ENCODE measurements at places on chromosomes 7 and 10.

DNA sequence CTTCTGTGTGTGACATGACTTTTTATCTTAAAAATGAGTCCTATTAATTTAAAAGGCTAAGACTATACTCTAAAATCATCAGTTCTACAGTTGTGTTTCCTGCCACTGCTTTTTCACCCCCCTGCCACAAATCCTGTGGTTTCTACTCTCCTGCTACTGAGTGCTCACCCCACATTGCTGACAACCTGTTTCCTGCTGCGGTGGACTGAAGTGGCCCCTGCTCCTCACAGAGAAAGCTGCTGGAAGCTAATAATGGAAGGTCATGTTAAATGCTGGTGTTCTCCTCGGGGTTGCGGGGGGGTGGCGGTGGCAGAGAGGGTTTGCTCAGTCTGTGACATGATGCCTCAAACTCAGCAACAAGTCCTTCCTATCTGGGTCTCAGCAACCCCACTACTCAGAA lies 113.2 kb upstream of the INHBA start:
- no peak for DNase-seq

GRCh38 chr7:95276114-95276513 lies 48.2 kb downstream of the PON1 start:
- no peak for DNase-seq

DNA sequence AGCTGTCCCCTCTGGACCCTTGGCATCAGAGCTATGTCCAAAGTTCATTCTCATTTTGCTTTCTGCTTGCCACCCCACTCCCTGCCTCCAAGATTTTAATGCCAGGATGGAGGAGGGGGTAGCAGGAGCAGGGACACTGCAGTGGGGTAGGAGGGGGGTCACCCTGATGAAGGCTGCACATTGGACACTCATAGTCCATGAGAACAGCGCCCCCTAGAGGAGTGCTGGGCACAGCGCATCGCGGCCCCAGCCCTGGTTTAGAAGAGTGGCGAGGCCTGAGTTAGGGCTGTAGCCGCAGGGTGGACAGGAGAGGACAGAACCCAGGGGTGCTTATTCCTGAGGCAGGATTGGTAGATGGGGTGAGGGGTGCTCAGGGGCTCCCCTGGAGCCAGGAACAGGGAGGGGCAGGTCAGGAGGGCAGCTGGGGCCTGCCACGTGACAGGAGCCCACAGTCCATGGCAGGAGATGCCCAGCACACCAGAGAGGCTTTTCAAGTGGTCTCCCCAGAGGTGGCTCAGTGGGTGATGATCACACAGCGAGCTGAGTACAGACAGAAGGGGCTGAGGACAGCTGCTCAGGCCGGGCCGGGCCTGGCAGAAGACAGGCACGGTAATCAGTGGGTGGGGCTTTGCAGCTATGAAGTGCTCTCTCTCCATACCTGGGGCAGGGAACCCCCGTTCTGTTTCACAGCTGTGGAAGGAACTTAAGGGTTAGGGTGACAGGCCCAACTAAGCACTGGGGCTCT lies 71.4 kb downstream of the NEURL1 start:
- no peak for DNase-seq

DNA sequence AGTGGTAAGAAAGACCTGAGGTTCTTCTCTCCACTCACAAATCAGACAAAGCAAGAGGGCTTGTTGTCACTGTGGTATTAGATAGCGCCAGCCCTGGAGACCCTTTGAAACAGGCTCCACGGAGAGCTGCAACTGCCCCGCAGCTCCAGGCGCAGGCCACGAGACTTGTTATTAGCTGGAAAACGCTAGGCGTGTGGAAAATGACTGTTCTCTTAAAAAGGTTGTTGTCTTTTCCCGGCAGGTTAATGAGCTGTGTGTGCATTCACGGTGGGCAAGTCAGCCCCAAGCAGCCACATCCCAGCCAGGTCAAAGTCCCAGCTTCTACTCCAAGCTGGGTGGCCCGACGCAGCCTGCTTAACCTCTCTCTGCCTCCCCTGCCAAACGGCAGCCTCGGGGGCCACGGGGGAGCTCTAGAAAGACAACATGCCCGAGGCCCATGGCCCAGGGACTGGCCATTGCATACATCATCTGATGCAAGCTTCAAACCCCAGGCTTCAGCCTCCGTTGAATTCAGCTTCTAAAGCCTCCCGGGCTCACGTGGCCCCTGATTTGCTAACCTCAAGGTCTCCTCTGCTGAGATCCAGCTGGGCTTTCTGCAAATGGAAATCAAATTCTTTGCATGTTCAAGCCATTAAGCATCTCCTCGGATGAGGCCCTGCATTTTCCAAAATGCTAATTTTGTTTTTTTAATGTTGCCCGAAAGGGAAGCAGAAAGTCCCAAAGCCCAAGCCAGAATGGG lies 61.3 kb upstream of the DNAAF5 start:
- no peak for DNase-seq

DNA sequence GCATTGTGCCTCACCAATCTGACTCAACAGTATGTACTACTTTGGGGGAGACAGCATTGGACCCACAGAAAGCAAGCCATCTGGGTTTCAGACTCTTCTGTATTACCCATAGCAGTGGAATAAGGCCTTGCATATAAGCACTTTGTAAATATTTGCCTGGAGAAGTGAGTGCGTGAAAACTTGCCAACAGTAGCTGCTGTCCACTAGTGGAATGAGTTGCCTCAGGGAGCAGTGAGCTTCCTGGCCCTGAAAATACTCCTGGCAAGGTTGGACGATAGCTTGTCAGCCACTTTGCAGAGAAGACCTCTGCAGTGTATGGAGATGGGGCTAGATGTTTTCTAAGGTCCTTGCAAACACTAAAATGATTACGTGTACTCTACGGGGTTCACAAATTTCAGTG lies 21.6 kb downstream of the GARS1 start:
- no peak for DNase-seq

GRCh38 chr7:3459111-3459510 lies 158.1 kb downstream of the SDK1 start:
- DNase-seq: no peak

- no peak for DNase-seq
Measured at GRCh38 chr7:127383123-127383835, 9.2 kb downstream of the ZNF800 start.

DNA sequence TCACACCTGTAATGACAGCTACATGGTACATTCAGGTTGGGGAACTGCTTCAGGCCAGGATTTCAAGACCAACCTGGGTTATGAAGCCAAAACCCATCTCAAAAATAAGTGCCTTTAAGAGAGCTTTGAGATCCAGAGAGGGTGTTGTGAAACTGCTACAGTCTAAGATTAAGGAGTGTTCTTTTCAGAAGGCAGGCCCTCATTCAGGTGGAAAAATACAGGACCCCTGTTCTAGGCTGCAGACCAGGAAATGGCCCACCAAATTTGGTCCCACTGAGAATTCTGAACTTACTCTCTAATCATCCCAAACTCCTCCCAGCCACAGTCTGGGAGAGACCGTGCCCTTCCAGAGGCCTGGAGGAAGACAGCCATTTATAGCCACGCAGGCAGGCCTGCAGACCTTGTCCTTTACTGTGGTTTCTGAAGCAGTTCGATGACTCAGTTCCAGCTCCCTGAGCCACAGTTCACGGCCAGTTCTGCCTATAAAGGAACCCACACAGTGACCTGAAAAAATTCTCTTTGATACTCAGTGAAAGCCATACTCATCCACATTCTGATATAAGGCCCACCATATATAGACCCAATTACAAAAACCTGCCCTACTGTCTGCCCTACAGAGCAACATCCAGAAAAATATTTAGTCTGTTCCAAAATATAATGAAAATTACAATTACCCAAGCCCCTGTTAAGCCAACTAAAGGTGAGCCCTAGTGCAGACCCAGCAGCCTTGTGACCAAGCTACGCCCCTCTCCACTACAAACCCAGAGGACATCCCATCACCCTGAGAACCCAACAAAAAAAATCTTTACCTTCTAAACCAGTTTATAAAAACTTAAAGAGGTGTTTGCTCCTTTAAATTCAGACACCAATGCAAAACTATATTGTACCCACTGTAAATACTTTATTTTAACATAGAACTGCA lies 21.2 kb downstream of the ZNF680 start:
- no peak for DNase-seq

DNA sequence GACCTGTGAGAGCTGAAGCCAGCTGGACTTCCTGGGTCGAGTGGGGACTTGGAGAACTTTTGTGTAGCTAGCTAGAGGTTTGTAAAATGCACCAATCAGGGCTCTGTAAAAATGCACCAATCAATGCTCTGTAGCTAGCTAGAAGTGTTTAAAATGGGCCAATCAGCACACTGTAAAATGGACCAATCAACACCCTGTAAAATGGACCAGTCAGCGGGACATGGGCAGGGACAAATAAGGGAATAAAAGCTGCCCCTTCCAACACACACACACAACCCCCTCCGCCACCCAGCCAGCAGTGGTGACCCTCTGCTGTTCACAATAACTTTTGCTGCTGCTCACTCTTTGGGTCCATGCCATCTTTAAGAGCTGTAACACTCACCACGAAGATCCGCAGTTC lies 7.1 kb downstream of the ZNF511 start:
- no peak for DNase-seq

DNA sequence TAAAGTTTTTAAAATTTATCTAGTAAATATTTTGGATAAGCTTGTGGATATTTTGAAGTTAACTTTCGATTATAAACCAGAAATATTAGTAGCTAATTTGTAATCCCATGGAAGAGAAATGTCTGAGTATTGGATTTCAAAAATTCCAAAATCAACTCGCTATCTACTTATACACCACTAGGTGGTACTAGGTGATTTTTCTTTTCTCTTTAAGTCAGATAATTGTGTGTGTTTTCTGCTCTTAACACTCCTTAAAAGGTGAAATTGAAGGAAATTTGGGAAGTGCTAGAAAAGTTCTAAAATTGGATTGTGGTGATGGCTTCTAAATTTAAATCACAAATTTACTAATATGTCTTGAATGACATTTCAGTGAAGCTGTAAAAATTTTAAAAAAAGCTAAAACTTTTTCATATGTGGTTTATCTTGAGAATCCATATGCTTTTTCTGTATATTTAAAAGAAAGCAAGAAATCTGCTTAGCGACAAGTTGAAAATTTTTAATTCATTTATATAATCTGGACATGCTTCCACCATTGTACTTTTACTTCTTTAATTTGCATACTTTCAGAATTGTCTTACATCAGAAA lies 90.2 kb downstream of the IPMK start:
- no peak for DNase-seq

DNA sequence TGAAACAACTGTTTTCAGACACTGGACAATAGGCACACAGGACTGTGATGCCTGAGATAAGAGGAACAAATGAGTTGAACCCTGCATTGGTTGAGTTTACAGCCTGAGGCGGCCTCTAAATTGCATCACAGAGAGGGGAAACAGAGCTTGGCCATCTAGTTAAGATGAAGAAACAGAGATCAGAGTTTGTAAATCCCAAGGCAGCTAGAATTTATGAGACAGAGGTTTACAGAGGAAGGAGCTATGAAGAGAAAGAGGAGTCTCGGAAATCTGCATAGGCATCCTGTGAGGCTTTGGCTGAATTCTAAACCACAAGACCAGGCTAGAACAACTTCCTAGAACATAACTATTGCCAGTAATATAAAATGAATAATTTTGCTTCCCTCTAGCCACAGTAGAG lies 41.0 kb upstream of the OIT3 start:
- no peak for DNase-seq

- no peak for DNase-seq
Measured at GRCh38 chr7:93399642-93400041, 167.5 kb downstream of the VPS50 start.

GRCh38 chr7:44595934-44596635 lies 10.3 kb upstream of the OGDH start:
- DNase-seq: no peak

DNA sequence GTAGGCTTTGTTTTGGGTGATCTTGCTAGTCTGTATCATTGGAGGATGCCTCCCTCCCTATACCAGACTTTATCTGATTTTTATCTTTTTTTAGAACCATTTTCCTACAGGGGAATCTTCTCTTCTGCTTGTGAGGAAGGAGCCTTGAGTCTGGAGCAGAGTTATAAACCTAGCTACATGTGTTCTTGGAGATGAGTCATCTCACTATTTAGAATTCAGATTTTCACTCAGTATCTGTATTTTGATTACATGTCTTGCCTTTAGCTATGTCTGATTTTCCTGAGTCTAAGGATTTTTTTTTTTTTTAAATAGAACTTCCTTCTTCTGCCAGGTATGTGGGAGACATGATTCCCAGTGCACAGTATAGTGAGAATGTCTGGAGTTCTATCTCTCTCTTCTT lies 211.6 kb upstream of the MBL2 start:
- DNase-seq: no peak

DNA sequence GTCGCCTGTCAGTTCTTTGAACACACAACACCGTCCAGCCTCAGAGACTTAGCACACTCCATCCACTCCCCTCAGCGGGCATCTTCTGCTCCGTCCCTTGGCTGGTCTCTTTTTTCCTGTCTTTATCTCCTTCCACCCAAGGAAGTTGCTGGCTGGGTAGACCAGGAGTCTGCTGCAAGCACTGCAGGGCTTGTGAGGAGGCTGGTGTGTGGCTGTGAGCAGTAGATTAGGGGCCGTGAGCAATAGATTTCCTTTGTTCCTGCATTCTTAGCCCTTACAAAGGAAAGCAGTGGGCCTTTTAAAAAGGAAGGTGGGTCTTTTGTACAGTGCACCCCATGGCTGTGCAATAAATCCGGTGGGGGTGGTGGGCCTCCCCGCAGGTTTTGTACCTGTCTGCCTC lies 100.3 kb upstream of the BTBD16 start:
- DNase-seq: no peak

DNA sequence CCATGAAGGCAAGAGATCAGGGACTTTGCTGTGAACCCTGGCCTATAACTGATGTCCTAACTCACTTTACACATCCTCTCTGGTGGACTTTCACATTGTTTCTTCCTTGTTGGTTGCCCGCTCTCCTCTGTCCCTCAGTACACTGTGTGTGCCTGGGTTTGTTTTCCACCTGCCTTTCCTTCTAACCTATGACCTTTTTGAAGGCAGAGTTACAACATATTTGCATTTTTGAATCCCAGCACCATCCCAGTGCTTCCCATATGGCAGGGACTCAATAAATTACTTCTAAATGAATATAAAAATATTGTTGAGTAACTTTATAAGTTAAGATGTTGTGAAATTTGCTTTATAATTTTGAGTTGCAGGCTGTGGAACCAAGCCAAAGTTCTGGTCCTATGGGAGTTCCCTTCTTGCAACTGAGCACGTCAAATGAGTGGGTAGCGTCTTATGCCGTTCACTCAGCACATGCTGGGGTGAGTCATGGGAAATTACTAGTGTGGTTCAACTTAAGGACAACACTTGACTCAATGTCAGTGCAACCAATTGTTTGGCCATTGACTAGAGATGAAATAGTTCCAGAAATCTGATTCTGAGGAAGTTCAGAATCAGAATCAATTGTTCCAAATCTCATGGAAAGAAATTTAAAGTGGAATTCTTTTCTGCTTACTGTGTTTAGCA lies 250.9 kb downstream of the TWIST1 start:
- DNase-seq: no peak

DNA sequence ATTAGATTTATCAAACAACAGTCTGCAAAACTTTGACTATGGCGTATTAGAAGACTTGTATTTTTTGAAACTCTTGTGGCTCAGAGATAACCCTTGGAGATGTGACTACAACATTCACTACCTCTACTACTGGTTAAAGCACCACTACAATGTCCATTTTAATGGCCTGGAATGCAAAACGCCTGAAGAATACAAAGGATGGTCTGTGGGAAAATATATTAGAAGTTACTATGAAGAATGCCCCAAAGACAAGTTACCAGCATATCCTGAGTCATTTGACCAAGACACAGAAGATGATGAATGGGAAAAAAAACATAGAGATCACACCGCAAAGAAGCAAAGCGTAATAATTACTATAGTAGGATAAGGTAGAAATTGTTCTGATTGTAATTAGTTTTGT lies 31.4 kb downstream of the LRRC17 start:
- no peak for DNase-seq

Measured in activated CD4-positive, alpha-beta T cell treated with anti-CD3 and anti-CD28 coated beads for 1 hour (primary cell).